ENCODE measurements at places on chromosomes 2 and 18.

DNA sequence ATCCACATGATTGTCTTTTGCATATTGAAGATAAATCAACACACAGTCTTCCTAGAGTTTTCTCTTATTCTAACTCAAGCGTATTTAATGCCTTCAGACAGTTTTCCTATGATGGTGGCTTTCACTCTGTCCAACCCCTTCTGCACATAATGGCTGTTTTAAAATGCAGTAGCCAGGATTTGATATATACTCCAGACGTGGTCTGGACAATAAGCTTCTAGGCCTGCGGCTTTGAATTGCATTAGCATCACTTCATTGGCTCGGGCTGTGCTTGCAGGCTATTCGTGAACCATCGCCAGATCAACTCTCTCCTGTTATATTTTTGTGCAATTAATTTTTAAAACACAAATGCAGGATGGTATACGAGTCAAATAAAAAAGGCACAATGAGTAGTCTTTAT, 235.3 kb downstream of the BCL2 start:
- DNase-seq: no peak

DNA sequence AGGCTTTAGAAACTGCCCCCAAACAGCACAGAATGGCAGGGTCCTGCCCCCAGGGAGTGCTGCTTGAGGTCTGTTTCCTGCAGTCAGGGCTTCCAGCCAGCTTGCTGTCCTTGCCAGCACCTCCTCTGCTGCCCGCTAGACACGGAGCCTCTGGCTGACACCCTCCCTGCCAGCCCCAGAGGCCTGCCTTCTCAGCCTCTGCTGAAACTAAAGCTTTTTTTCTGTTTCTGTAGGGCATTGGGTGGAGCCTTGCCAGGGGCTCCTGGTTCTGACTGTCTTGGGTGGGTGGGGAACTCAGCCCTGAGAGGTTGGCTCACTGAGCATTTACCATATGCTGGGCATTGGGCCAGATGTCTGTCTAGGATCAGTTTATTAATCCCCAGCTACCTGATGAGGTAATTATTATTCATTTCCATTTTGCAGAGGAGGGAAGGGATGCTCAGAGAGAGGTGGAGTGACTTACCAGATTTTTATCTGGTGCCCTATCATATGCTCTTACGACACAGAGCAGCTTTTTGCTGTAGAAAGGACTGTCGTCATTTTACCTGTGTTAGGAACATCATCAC, 35.4 kb downstream of the INPP4A start:
- no peak for DNase-seq

- no peak for DNase-seq
Observed at GRCh38 chr2:2026252-2026831, 282.0 kb upstream of the PXDN start.

- DNase-seq: peak; percentile 51
Observed at GRCh38 chr18:41391616-41392595, 563.1 kb upstream of the PIK3C3 start.

GRCh38 chr18:74533666-74534065, 634 bp upstream of the CNDP1 start:
- no peak for DNase-seq
